CD8-positive, alpha-beta memory T cell (primary cell): ENCODE measurements at places on chromosomes 3 and 15. TPM values are rescaled to one million over a fixed set of nuclear protein-coding genes. Genes with fewer than 3 reads are reported as not detected.

DNA sequence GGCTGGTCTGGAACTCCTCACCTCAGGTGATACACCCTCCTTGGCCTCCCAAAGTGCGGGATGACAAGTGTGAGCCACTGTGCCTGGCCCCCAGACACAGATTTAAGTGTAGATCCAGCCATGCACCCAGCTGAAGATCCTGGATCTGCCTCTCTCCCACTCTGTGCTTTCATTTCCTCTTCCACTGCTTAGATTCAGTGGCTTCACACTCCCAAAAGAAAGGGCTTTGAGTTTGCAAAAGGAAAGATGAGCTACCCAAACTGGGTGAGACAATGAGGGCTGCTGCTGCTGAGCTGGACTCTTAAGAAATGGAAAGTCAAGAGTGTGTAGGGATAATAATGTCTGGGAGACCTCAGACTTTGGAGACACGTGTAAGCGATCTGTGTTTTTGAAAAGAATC lies 45.5 kb downstream of the ISG20 start:
- no peak overlapping the region for H3K27ac ChIP-seq
- no peaks in the 10 kb centered on the region for H3K36me3 ChIP-seq
- H3K27me3 ChIP-seq = no peaks in the 10 kb centered on the region
- H3K4me3 ChIP-seq = no peak overlapping the region

DNA sequence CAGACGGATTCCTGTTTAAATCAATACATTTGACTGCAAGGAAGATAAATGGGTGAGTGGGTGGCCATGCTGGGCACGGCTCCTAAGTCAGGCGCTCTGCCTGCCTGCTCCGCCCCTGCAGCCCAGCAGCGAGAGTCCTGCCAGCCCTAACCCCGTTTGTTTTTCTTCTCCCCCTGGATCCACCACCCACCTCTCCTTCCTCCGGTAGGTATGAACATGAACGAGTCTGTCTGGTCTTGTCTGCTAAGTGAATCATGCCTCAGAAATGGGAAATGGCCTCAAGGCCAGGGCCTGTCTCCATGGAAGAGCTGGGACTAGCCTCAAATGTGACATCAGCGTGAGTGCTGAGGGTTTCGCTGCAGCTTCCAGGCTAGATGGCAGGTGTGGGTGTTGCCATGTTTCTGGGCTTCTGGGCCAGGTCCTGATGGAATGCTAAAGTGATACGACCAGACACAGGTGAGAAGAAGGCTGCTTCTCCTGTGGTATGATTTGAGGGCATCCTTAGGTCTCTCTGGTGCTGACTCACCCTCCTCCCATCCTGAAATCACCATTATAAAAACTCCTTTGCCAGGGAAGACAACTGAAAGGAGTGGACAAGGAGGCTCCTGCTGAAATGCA lies 5.6 kb upstream of the FEM1B start:
- H3K36me3 ChIP-seq = no peaks in the 10 kb centered on the region
- no peak for DNase-seq
- H3K27ac ChIP-seq = no peak overlapping the region
- H3K4me3 ChIP-seq = no peak overlapping the region
- peaks cover 6% of the 10 kb centered on the region for H3K4me1 ChIP-seq

GRCh38 chr15:78225783-78226541 lies 8.4 kb downstream of the ACSBG1 start:
- peaks cover 9% of the 10 kb centered on the region for H3K4me1 ChIP-seq
- H3K27me3 ChIP-seq = no peaks in the 10 kb centered on the region
- no peaks in the 10 kb centered on the region for H3K36me3 ChIP-seq
- DNase-seq = no peak
- no peak overlapping the region for H3K27ac ChIP-seq

DNA sequence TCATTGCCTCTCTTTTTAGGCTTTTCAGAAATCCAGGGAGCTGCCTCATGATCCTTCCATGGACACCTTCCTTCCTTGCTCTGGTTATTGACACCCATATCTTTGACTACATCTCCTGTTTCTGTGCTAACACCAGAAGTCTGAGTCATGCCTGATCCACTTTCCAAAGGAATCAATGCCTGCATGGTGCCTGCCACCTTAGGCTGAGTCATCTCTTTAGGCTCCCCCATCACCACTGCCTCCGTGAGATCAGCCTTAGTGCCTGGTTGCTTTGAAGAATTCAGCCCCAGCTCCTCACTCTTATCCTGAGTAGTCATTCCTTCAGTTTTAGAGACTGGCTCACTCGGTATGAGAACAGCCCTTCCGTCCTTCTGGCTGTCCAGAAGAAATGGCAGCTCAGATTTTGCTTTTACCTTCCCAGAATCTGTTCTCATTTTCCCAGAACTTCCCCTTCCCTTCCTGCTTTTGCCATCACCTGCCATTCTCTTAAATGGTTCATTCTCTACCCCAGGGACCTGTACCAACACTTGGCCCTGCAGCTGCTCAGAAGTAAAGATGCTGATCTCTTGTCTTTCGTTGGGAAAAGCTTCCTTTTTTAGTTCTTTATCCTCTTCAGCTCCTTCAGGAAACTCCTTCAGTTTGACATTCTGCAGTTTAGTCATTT lies 105.3 kb downstream of the MAP4 start:
- no peaks in the 10 kb centered on the region for H3K27me3 ChIP-seq
- DNase-seq = no peak
- H3K4me3 ChIP-seq = no peak overlapping the region
- no peaks in the 10 kb centered on the region for H3K4me1 ChIP-seq

DNA sequence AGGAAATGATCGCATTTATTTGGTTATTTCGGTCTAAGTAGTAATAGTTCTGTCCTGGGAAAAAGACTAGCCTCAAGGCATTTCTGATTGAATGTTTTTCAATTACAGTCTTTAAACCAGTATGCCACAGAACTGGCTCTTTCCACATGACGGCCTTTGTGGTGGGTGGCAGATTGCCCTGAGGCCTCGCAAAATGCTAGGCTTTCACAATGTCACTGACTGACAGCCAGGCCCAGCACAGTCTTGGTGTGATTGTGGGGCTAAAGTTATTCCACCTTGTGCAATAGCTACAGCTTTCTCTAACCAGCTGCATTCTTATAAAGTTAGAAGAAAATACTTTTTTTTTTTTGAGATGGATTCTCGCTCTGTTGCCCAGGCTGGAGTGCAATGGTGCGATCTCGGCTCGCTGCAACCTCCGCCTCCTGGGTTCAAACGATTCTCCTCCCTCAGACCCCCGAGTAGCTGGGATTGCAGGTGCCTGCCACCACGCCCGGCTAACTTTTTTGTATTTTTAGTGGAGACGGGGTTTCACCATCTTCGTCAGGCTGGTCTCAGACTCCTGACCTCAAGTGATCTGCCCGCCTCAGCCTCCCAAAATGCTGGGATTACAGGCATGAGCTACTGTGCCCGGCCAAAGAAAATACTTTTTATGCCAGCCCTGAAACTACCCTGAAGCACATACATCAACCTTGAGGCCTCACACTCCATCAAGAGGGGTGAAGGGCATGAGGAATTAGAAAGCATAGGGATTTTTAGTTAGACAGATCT lies 2.5 kb upstream of the ADIPOQ start:
- H3K27ac ChIP-seq = no peak overlapping the region
- no peak overlapping the region for H3K4me3 ChIP-seq
- DNase-seq = no peak
- no peaks in the 10 kb centered on the region for H3K36me3 ChIP-seq

- no peaks in the 10 kb centered on the region for H3K27me3 ChIP-seq
- H3K36me3 ChIP-seq = no peaks in the 10 kb centered on the region
- no peak overlapping the region for H3K4me3 ChIP-seq
- DNase-seq = no peak
These were observed 39.3 kb downstream of the KY start for GRCh38 chr3:134611516-134611915.

GRCh38 chr3:151155409-151156128 lies 47.4 kb downstream of the GPR171 start:
- H3K4me1 ChIP-seq = no peaks in the 10 kb centered on the region
- no peaks in the 10 kb centered on the region for H3K27me3 ChIP-seq
- no peaks in the 10 kb centered on the region for H3K36me3 ChIP-seq
- H3K4me3 ChIP-seq = no peak overlapping the region

DNA sequence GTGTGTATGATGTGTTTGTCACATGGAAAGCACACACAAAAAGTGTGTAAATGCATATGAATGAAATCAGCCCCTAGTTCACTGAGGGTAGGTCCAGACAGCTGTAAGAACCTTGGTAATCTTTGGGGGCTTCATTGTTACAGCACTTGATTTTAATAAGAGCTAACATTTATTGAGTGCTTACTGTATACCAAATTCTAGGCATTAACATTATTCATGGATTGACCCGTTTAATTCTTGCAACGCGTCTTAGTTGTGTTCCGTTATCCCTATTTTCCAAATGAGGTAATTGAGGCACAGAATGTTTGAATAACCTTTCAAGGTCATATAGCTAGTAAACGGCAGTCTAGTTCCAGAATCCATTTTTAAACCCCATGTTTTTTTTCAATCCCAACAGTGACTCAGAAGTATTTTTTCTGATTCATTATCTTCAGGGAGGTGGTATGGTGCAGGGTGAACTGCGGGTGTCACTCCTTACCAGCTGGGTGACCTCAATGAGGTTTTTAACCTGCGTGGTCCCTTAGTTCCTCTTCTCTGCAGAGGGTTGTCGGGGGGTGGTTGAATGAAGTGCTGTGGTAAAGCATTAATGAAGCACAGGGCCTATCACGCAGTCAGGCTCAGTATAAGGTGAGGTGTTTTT lies 14.2 kb downstream of the RAB8B start:
- no peaks in the 10 kb centered on the region for H3K36me3 ChIP-seq
- peaks cover 81% of the 10 kb centered on the region for H3K4me1 ChIP-seq
- DNase-seq = peak; percentile 60
- H3K27me3 ChIP-seq = no peaks in the 10 kb centered on the region
- no peak overlapping the region for H3K27ac ChIP-seq

GRCh38 chr15:25892126-25892525 lies 29.0 kb upstream of the ATP10A start:
- H3K27me3 ChIP-seq = no peaks in the 10 kb centered on the region
- H3K36me3 ChIP-seq = no peaks in the 10 kb centered on the region
- no peak overlapping the region for H3K4me3 ChIP-seq
- H3K27ac ChIP-seq = no peak overlapping the region
- H3K4me1 ChIP-seq = no peaks in the 10 kb centered on the region

DNA sequence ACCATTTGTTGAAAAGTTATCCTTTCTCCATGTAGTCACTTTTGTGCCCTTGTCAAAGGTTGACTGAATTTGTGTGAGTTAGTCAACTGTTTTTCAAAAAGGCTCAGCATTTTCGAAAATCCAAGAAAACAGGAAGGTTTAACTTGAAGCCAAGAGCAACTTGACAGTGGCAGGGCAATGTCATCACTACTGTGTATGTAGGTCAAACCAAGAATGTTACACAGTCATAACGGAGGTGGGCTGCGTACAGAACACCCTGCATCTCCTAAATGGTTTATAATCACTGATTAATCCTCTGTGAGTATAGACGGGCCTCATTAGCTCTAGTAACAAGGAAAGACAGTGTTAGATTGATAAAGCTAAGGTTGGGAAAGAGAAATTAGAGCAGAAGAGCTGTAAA lies 1064.9 kb downstream of the FHIT start:
- H3K27ac ChIP-seq = no peak overlapping the region
- no peaks in the 10 kb centered on the region for H3K4me1 ChIP-seq
- no peaks in the 10 kb centered on the region for H3K36me3 ChIP-seq
- no peaks in the 10 kb centered on the region for H3K27me3 ChIP-seq

DNA sequence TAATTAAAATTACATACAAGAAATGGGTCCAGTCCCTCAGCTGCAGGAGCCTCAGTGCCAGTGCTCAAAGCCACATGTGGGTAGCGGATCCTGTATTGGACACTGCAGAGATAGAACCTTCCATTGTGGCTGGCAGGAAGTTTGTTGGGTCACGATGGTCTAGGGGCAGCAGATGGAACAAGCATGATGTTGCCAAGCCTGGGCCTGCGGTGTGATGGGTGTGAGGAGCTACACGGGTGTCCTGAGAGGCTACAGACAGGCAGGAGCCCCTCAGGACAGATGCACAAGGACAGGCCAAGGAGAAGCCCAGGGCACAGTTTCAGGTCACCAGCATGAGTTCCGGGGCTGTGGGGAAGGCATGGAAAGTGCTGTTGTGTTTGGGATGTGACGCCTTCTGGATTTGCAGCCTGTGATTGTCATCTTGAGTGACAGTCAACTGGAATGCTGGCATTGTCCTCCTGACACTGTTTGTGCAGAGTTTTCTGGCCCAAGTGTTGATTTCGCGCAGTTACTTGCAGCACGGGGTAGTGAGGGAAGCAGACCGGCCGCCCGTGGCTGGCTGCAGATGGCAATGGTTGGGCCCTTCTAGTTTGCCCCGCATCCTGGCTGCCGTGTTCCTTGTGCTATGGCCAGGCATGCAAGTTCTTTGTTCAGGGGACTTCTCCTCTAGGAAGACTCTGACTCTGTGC lies 177.1 kb downstream of the NSMCE3 start:
- H3K27ac ChIP-seq = no peak overlapping the region
- H3K4me3 ChIP-seq = no peak overlapping the region
- no peaks in the 10 kb centered on the region for H3K36me3 ChIP-seq
- no peaks in the 10 kb centered on the region for H3K27me3 ChIP-seq
- no peak for DNase-seq

- no peak overlapping the region for H3K4me3 ChIP-seq
- H3K4me1 ChIP-seq = no peaks in the 10 kb centered on the region
- H3K36me3 ChIP-seq = no peaks in the 10 kb centered on the region
- DNase-seq = no peak
These were observed 408.0 kb downstream of the TBL1XR1 start for GRCh38 chr3:176789281-176789705.

DNA sequence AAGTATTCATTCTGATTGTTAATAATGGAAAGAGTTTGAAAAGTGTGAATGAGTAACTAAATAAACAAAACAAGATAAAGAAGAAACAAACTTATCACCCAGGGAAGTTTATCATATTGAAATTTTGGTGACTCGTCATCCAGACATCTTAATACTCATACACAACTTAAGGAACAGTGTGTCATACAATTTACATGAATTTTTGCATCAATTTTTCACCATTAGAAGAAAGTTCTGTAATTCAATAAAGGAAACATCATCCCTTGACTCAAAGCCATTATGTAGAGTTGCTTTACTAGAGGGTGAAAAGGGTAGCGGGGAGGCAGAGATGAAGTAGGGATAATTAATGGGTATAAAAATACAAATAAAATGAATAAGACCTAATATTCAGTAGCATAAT lies 536.2 kb downstream of the GRM7 start:
- no peaks in the 10 kb centered on the region for H3K27me3 ChIP-seq
- no peak overlapping the region for H3K4me3 ChIP-seq
- DNase-seq = no peak
- H3K27ac ChIP-seq = no peak overlapping the region
- no peaks in the 10 kb centered on the region for H3K4me1 ChIP-seq
- no peaks in the 10 kb centered on the region for H3K36me3 ChIP-seq

- no peak for DNase-seq
- no peak overlapping the region for H3K4me3 ChIP-seq
- no peaks in the 10 kb centered on the region for H3K36me3 ChIP-seq
- no peaks in the 10 kb centered on the region for H3K27me3 ChIP-seq
- H3K4me1 ChIP-seq = no peaks in the 10 kb centered on the region
These were observed 56.0 kb upstream of the MME start for GRCh38 chr3:155024006-155024638.

Gene MLF1
- total RNA-seq = 4.0 TPM

Gene TRAT1
- total RNA-seq = 29.1 TPM

Gene MESP1
- total RNA-seq = 5.6 TPM

Gene CHL1
- not detected for total RNA-seq

Gene PRTG
- total RNA-seq = not detected

Gene TRH
- not detected for total RNA-seq

Gene NEK10
- total RNA-seq = 0.24 TPM

Gene KIF15
- total RNA-seq = 23.6 TPM

Gene ADAMTS9
- not detected for total RNA-seq

Gene TM4SF4
- total RNA-seq = not detected

Gene NPRL2
- total RNA-seq = 48.0 TPM

Gene SCAP
- 73.4 TPM for total RNA-seq
